ENCODE measurements at places on chromosomes 5 and 9.
A peak's percentile ranks its signal among the peaks of the same experiment; 100 is the strongest.

DNA sequence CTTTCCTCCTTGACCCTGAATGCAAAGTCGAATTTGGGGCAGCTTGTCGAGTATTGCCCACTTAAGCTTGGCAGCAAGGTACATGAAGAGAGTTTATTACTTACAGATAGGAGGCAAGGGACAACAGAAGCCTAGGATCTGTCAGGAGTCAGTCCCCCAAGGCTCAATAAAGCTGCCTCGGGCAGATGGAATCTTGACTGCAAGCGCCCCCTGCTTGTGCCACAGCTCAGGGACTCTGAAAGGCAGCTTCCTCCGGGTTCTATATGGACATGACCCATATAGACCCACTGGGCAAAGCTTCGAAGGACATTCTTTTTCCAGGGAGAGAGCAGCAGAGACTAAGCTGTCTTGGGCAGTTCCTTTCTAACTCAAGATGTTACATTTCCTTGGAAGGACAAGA is 971.5 kb downstream of the EFNA5 start:
- DNase-seq: no peak

- DNase-seq: no peak
These were observed 9.8 kb downstream of the KIF4B start for GRCh38 chr5:155023320-155023719.

DNA sequence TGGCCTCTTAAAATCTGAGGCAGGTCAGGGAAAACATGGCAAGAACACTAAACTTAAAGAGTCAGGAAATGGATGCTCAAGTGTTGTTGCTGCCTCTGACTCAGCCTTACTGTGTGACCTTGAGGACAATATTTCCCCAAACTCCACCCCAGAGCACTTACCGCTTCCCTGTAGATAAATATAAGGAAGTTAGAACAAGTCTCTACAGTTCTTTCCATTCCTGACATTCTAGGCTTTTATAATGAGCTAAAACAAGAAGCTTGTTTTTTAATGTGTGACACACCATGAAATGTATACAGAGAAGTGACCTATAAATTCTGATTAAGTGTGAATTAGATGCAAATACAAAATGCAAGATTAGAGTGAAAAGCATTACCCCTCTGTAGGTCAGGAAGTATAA is 129.3 kb downstream of the GRIA1 start:
- DNase-seq: no peak

DNA sequence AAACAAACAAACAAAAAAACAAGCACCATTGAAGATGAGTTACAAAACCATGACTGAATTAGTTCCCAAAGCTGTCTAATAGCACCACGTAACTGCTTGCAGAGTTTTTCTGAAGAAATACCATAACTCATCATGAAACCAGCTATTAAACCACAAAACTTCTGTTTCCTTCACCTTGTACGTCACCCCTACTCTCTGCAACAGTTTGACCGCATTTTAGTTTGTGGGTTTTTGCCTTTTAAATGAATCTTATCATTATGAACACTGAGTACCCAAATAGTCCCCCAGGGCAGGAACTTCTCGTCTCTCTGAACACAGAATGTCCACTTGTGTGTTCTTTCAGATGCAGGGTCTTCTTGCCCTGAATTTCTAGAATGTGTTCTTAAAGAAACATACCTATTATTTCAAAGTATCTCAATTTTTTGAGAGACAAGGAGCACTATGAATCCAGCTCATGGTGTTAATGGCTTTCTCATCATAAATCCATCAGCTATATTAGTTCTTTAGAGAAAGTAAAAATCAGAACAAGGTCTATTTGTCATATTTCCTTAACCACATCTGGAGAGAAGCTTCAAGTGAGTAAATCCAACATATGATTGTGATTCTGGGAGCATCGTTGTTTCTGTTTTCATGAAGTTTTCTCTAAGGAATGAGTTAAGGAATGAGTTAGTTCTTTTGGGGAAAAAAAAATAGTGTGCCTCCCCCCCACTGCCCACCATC is 210.6 kb downstream of the AUH start:
- DNase-seq: no peak

- DNase-seq: peak; percentile 36
These were observed 4.1 kb upstream of the DNAJB5 start for GRCh38 chr9:34985311-34985899.

DNA sequence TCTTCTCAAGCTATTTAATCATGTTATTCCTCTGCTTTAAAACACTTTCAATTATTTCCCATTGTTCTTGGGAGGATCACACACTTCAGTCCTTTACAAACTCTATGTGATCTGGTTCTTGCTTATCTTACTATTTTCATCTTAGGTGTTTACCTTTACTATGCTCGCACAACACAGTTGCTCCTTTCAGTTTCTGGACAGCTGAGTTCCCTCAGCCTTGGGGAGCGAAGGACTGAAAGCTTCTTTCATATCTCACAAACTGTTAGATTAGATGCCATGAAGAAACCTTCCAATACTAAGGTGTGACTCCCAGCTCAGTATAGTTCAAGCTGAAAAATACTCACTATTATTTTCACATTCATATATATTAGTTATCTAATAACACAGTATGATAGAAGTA is 117.9 kb downstream of the CDC42SE2 start:
- no peak for DNase-seq

- no peak for DNase-seq
These were observed 1.3 kb upstream of the HAND1 start for GRCh38 chr5:154479160-154479943.

DNA sequence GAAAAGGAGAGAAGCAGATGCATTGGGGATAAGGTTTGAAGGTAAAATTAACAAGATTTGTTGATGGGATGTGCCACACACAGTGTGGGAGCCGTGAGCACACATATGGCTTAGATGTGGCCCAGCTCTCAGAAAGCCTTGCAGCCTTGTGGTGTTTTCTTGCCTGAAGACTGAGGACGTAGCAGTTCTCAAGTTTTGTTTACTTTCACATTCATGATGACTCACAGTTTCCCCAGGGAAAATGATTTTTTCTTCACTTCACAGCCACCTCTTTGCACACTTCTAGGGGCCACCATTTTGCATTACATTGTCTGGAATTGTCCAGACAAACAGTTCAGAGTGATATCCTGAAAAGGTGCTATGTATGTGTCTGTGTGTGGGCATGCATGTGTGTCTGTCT is 126.2 kb downstream of the BASP1 start:
- DNase-seq: no peak

GRCh38 chr9:124454791-124455443 is 4.7 kb downstream of the ADGRD2 start:
- DNase-seq: no peak

DNA sequence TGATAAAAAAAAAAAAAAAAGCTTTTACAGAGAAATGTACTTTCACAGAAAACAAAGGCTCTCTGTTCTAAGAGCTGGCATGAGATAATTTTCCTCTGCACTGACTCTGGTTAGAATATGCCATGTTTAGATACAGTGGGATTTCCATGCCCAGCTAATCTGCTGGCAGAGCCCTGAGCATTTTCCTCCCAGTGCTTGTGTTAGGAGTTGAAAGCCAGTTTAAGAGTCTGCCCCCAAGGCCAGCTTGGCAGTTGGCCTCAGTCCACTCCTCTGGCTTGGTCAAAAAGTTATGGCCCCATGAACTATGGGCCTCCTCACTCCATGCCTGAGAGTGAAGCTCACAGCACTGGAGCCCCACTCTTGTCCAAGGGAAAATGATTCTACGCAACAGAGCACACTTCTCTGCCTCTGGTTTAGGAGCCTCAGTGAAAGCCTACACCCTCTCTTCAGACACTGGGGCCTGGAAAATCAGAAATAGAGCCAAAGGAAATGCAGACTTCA is 21.9 kb downstream of the MOCS2 start:
- no peak for DNase-seq

- no peak for DNase-seq
These were observed 536.5 kb downstream of the CDK5RAP2 start for GRCh38 chr9:120043448-120043847.

- DNase-seq: peak; percentile 76
These were observed 10.1 kb downstream of the EEIG1 start for GRCh38 chr9:127970401-127971313.

- DNase-seq: no peak
These were observed 675.5 kb downstream of the HTR1A start for GRCh38 chr5:63286724-63287123.

- no peak for DNase-seq
These were observed 95.3 kb downstream of the TTLL11 start for GRCh38 chr9:121997791-121998190.

DNA sequence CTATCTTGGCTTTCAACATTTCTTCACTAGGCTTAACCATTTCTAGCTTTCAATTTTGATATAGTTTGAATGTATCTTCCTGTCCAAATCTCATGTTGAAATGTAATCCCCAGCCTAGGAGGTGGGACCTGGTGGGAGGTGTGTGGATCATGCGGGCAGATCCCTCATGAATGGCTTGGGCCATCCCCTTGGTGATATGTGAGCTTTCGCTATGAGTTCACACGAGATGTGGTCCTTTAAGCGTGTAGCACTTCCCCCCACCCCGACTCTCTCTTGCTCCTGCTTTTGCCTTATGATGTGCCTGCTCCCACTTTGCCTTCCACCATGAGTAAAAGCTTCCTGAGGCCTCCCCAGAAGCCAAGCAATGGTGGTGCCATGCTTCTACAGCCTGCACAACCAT is 40.6 kb downstream of the PHAX start:
- no peak for DNase-seq

- DNase-seq: no peak
These were observed 42.1 kb downstream of the CACNA1B start for GRCh38 chr9:137919649-137920141.

- DNase-seq: peak; percentile 63
These were observed 9.8 kb downstream of the SLC31A2 start for GRCh38 chr9:113160571-113160970.

DNA sequence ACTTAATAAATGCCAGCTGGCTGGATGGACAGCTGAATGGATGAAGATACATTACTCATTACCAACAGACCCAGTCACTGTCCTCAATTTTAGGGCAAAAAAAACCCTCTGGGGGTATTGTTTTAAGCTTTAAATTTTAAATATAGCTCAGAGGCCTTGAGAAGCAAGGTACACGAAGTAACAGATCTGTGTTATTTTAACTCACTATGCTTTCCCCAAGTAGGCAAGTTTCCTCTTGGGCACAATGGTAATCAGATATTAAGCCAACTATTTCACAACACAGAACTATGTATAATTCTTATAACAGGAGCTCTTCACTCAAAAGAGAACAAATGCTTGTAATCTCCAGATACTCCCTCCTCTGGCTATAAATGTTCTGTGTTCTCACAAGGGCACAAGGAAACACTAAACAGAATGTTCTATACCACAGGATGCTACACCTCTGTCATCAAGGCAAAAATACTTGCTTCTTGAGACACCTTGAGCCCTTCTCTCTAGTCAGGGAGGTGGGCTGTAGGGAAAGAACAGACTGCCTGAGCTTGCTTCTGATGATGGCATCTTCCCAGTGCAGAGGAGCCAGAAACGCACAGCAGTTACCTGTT is 443.8 kb downstream of the SPOCK1 start:
- DNase-seq: no peak

- no peak for DNase-seq
These were observed 30.8 kb downstream of the CD180 start for GRCh38 chr5:67165526-67166459.

DNA sequence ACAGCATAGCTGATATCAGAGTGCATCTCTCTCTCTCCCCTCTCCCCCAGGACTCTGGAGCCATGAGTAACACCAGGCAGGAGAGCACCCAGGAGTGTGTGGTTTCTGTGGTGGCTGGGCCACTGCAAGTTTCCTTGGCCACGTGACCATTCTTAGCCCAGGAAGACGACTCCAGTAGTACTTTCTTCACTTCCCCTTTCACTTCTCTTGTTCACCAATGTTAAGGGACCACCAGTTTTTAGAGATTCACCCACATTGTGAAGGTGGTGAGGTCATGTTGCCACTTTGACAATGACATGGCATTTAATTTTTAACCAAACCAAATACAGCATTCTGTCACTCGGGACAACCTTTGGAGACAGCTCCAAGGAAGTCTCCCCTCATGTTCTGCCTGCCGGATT is 17.9 kb upstream of the DAPK1 start:
- DNase-seq: no peak

DNA sequence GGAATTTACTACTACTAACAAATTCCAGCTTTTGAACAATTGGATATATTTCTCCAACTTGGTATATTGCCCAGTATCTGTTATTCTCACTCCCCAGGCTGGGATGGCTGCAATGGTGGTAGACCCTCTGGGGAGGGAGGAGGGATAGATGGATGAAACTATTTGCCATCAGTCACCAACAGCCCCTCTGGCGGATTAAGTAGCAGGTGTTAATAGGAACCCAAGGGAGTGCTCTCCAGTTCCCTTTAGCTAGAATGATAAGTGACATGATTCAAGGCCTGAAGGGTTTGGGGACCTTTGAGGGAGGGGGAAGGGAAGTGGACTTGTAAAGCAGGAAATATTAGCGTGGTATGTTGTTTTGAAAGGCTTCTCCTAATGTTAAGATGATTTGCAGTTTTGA is 824.0 kb upstream of the ARRDC3 start:
- no peak for DNase-seq

DNA sequence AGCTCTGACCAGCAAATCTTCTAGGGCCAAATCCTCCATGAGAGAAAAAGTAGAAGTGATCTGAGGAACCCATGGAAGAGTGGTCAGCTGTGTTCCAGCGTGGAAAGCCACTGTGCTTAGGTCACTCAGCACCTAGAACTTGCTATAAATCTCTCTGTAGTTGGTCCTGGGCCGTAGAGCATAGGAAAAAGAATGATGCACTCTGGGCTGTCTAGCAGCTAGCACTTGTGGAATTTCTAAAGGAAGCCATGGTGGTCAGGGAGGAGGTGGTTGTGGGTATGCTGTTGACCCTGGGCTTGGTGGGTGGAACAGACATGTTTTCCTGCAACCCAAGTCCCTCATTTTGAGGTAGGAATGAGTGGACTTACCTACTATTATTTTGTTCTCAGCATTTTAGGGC is 48.1 kb downstream of the GGTA1 start:
- DNase-seq: no peak

GRCh38 chr5:155746367-155747038 is 580.5 kb upstream of the SGCD start:
- no peak for DNase-seq

DNA sequence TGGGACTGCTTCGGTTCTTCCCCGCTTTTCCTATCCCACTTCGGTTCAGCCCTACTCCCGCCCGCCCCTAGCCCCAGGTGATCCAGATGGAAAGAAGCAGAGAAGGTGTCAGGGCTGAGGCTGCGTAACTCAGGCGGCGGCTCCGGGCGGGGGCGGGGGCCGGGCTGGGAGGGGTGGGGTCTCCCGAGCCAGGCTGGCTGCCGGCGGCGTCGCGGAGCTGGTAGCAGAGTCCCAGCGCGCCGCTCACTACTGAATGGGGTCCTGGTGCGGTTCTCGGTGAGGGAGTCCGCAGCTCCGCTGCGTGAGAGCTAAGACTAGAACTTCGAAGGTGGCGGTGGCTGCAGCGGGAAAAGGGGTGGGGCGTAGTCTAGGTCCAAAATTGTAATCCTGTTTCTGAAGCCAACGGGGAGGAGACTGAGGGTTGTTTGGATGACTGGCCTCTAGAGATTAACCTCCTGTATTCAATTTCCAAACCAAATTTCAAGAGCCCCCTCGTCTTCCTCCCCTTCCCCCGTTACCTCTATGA is 1.4 kb downstream of the PRR16 start:
- no peak for DNase-seq

DNA sequence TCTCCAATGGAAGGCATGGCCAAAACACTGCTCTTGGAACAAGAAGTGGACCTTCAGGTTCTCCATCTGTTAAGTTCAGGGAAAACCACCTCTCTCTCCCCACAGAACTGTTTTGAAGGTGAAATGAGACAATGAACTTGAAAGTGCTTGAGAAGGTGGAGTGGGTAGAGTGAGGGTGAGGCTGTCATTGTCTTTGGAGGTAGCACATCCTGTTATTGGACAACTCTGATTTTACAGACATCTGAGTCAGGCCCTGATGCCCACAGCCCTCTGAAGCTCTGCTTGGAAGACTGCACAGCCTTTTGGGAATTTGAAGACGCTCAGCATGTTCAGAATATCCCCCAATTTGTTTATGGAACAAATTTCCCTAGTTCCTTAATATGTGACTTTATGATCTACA is 27.6 kb upstream of the TEX48 start:
- no peak for DNase-seq
